ENCODE measurements at places on chromosomes 16 and 17.

GRCh38 chr16:11676799-11677198 lies 8.5 kb downstream of the SNN start:
- DNase-seq = no peak

GRCh38 chr16:22887445-22887844 lies 73.5 kb downstream of the HS3ST2 start:
- DNase-seq = no peak

- no peak for DNase-seq
These were observed 272.4 kb downstream of the IRF8 start for GRCh38 chr16:86171329-86171728.

GRCh38 chr17:29625037-29625750 lies 2.5 kb upstream of the CORO6 start:
- DNase-seq = no peak

GRCh38 chr17:32483451-32484019 lies 3.3 kb upstream of the CDK5R1 start:
- peak; percentile 70 for DNase-seq

- no peak for DNase-seq
These were observed 119.8 kb downstream of the CNTNAP4 start for GRCh38 chr16:76396977-76397376.

GRCh38 chr17:55735731-55736405 lies 13.2 kb upstream of the TMEM100 start:
- peak; percentile 30 for DNase-seq

DNA sequence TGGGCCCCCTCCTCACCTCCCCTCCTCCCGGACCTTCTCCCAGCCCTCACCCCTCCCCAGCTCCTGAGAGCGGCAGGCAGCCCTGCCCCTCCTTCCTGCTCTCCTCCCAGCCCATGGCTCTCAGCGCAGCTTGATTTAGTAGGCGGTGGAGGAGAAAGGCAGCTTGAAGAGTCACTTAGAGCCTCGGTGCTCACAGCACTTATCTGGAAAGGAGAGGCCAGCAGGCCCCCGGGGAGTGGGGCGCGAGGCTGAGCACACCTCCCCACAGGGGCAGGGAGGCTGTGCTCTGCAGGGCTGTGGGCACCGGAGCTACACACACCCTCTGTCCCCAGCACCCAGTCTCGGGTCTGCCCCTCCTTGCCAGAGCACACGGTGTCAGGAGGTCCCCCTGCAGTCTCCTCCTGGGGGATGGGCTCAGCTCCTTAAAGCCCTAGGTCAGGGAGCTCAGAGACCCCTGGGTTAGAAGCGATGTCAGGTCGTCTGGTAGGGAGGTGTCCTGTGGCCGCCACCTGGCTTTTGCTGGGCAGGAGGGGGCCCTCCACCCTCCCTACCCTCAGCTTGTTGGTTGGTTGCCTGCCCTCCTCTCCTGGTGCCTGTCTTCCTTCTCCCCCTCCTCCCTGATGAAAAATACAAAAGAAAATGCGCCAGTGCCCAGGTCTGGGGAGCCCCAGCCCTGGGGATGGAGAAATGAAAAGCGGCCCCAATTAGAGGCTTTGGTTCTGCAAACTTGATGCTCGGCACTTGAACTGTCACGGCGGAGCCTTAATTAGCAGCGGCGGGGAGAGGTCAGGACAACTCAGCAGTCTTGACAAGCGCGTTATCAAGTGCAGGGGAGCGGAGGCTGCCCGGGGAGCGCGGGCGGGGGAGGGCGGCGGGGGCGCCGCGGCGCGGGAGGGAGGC lies 151.1 kb upstream of the GSE1 start:
- no peak for DNase-seq

- no peak for DNase-seq
These were observed 13.8 kb downstream of the ARSG start for GRCh38 chr17:68305142-68305541.

GRCh38 chr16:49456763-49457162 lies 83.2 kb downstream of the C16orf78 start:
- no peak for DNase-seq

- no peak for DNase-seq
These were observed 27.0 kb downstream of the WNT3 start for GRCh38 chr17:46791531-46791930.

DNA sequence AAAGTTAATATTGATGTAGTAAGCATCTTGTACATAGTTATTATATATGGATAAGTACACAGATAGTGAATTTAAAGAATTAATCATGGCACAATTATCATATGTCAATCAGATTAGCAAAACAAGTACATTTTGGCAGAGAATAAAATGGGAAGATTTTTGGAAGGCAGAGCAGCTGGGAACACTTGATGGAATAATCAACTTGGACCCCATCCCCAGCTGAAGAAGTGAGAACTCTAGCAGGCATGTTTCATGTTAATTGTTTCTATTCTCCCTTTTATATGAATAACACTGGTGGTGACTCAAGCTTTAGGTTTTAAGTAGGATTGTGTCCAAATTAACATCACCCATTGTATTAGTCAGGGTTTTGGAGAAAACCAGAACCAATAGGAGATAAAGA lies 198.7 kb downstream of the KCNJ2 start:
- no peak for DNase-seq

DNA sequence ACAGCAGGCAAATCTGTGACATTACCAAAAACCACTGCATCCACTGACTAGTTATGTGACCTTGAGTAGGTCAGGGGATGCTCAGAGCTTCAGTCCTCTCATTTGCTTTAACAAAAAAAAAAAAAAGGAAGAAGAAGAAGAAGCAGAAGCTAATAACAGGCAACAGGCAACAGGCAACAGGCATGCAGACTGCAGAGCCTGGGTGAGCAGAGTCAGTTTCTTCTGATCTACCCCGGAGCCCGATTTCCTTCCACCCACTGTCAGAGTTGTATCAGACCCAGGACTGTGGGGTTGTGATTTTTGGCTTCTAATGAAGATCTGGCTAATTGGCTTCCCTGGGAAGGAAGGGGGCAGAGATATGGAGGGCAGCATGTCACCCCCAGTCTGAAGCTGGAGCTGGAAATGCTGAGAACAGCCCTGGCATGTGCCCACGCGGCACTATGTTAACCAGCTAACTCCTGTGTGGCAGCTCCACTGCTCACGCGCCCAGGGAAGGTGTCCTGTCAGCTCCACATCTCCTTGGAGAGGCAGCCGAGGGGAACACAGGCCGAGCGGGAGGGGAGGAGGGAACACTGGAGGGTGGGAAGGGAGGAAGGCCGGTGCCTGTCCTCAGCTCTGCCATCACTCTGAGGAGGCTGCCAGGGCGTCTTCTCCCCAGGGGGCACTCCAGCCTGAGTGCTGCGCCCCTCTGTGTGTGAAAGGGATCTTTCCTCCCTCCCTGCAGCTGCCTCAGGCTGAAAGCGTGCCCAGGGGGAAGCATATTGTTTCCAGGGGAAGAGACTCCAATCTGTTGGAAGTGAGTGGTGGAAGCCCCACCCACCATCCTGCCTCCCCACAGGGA lies 17.6 kb downstream of the SRCIN1 start:
- no peak for DNase-seq

DNA sequence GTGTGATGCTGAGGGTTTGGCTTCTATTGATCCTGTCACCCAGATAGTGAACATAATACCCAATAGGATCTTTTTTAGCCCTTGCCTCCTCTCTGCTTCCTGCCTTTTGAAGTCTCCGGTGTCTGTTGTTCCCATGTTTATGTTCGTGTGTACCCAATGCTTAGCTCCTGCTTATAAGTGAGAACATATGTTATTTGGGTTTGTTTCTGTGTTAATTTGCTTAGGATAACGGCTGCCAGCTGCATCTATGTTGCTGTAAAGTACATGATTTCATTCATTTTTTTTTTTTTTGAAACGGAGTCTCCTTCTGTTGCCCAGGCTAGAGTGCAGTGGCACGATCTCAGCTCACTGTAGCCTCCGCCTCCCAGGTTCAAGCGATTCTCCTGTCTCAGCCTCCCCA lies 23.0 kb downstream of the DUS2 start:
- DNase-seq = no peak

DNA sequence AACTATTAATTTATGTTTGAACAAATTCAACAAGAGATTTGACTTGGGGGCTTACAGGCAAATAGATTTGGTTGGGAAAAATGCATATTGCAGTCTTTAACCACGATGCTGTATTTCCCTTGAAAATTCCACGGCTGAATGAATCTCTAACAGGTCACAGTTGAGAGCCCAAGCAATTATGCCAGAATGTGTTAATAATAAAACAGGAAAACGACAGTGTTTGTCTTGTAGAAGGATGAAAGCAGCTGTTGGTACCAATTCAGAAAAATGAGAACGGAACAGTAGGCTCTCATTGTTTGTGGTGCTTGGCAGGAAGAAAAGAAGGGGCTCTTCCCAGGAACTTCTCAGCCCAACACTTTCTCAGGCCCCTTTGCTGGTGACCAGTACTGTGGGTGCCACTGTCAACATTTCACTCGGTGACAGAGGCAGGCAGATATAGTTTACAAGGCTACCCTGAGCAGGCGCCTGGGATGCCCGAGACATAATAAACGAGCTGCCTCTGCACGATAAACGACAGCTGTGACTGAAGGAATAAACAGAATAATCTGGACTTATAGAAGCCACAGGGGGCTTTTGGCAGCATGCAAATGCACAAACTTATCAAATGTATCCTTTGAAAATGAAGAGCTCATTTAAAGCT lies 387.1 kb downstream of the HS3ST4 start:
- no peak for DNase-seq

DNA sequence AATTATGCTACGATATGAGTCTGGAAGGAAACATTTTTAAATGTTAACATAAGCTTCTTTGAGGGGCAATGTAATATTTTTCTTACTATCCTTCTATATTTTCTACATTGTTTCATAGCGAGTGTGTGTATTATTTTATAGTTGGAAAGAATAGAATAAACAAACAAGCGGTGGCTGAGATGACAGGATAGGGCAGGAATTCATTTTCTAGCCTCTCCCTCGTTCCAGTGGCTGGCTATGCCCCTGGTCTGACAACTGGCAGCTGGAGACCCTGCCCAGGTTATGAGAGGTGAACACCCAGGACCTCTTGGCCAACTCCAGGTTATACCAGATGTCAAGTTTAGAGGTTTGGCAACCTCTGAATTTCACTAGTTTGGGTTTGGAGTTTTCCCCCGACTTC lies 14.5 kb upstream of the TNRC6C start:
- DNase-seq = no peak

GRCh38 chr16:11562941-11563340 lies 23.8 kb downstream of the LITAF start:
- DNase-seq = no peak

- DNase-seq = no peak
These were observed 8.5 kb upstream of the CCL1 start for GRCh38 chr17:34371405-34372100.

DNA sequence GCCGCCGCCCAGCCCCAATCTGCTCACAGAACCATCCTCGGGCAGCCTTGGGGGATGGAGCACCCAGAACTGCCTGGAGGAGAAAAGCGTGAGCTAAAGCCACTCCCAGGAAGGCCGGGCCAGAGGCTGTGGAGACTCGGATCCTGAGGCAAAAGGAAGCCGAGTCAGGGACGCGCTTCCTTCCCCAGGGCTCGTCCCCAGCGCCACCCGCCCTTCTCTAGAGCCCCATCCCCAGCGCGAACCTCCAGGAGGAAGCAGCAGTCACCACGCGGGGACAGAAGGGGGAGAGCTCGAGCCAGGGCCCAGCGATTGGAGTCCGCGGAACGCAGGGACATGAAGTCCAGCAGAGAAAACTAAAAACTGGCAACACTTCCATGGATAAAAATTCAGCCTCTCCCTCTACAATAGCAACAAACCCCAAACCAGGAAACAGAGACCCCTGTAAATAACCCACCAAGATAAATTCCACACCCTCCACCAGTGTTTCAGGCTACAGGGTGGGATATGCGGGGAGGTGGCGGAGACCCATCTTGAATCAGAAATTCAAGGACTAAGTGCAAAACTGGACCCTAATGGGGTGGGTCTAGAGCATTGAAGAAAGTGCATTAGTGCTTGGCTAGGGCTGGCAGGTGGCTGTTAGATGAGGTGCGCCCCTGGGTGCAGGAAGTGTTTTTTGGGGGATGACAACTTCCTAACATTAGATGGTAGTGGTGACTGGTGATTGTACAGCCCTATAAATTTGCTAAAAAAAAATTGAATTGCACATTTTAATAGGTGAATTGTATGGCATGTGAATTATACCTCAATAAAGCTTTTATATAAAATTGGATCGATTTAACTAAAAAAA lies 116.1 kb upstream of the METRNL start:
- peak; percentile 28 for DNase-seq

DNA sequence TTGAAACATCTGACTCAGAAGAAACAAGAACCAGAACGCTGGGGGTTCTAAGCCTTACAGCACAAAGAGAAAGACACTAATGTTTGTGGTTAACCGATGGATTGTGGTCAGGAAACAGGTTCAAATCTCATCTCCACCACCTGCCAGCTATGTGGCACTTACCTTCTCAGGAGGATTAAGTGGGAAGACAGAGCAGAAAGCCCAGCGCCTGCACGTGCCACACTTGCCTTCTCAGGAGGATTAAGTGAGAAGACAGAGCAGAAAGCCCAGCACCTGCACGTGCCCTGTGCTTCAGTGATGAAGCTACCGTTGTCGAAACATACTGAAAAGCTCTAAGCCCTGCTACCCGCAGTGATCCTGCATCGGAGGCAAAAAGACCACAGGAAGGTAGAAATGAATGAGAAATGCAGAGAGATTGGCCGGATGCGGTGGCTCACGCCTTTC lies 90.6 kb downstream of the NXN start:
- no peak for DNase-seq

- no peak for DNase-seq
These were observed 39.1 kb upstream of the SHISA9 start for GRCh38 chr16:12862327-12862726.

- peak; percentile 90 for DNase-seq
These were observed 9.6 kb downstream of the MT1X start for GRCh38 chr16:56691885-56692284.

GRCh38 chr17:35765756-35766488 lies 5.2 kb downstream of the C17orf50 start:
- no peak for DNase-seq

DNA sequence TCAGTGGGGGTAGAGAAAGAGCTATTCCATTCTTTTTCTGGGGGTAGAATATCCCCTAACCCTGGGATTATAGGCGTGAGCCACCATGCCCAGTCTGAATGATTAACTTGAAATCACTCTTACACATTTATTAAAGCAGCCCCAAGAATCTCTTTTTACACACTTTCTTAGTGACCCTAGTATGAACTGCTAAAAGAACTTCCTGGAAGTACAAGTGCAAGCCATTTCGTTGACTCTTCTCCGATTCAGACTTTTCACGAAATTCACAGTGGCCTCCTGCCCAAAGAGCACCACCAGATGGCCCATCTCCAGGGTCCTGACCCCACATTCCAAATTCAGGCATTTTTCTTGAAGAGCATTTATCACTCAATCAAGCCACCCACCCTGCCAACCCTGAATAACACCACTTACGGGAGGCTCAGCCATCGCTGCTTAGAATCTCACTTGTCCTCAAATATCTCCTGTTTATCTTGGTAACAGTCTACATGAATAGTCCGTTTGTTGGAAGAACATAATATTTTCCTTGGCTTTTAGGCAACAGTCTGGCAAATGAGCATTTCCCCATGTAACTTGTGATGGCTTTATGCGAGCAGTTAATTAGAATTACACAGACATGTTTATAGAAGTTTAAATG lies 28.0 kb downstream of the ZNF423 start:
- DNase-seq = no peak
